ENCODE measurements at places on chromosomes 6 and 20.
A peak's percentile ranks its signal among the peaks of the same experiment; 100 is the strongest.

DNA sequence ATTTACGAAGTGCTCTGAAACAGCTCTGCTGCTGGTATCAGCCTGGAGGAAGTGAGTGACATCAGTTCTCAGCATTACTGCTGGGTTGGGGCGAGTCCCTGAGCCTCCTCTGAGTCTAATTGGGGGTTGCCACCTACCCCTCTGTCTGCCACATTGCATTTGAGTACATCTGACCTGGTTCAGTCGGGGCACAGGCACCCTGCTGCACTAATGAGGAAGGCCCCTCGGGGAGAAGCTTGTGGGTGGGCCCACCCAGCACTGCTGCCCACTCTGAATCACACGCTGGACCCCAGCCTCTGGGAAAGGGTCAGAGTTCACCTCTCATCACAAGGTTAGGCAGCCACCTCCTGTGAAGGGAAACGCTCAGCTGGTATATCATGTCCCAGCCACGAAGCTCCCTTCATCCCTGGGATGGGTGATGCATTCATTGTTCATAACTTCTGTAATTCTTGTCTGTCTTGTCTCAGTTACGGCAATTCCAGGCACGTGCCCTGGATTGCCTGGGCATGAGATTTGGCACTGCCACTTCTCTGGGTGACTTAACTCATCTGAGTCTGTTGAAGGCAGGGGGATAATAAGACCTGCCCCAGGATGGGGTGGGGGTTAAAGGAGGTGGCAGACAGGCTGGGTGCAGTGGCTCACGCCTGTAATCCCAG, 13.3 kb downstream of the DNMT3B start:
- DNase-seq = no peak

DNA sequence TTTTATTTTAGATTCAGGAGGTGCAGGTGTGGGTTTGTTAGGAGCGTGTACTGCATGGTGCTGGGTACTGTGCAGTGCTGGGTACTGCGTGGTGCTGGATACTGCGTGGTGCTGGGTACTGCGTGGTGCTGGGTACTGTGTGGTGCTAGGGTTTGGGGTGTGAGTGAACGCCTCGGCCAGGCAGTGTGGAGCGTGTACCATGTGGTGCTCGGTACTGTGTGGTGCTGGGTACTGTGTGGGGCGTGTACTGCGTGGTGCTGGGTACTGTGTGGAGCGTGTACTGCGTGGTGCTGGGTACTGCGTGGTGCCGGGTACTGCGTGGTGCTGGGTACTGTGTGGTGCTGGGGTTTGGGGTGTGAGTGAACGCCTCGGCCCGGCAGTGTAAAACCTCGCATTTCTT, 62.9 kb downstream of the WDR27 start:
- DNase-seq = no peak

DNA sequence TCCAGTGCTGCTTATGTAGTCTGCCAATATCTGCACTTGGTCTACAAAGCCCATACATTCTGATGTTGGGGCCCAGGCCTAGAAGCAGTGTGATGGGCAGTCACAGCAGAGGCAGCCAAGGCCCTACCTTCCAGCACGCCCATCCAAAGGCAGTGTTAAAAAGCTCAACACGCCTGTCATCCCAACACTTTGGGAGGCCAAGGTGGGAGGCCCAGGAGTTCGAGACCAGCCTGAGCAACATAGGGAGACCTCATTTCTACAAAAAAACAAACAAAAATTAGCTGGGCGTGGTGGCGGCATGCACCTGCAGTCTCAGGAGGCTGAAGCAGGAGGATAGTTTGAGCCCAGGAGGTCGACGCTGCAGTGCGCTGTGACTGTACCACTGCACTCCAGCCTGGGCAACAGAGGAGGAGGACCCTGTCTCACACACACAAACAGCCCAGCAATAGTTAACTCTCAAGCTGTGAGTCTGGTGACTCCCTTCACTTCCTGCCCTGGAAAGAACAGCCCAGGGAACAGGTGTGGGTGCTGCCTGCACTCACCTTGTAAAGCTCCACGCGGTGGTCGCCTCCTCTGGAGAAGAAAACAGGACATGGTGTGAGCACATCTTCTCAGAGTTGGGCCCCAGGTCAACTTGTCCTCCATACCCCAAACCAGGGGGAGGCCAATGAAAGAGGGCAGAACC, 68.8 kb downstream of the PYGB start:
- no peak for DNase-seq

- DNase-seq = no peak
These were observed 244.8 kb downstream of the FARS2 start for GRCh38 chr6:5506149-5506548.

GRCh38 chr6:81562169-81562568, 190.3 kb downstream of the TENT5A start:
- DNase-seq = peak; percentile 45

DNA sequence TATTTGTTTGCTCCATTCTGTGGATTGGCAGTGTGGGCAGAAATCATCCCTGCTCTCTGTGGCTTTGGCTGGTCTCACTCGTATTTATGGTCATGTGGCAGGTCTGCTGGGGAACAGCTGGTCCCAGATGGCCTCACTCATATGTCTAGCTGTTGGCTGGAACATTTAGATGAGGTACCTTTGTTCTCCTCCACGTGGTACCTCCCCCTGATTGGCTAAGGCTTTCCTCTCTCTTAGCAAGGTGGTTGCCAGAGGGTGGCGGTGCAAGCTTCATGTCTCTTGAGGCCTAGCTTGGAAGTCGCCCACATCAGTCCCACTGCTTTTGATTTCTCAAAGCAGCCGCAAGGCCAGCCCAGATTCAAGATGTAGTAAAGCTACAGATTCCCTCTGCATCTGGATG, 348.5 kb upstream of the BTBD3 start:
- DNase-seq = no peak
